Hypothalamus (tissue), 51 donors: ENCODE measurements at places on chromosomes 5 and 9.
A peak's percentile ranks its signal among the peaks of the same experiment; 100 is the strongest.

GRCh38 chr5:15689836-15690235 lies 189.9 kb downstream of the FBXL7 start:
- DNase-seq, result no peak

DNA sequence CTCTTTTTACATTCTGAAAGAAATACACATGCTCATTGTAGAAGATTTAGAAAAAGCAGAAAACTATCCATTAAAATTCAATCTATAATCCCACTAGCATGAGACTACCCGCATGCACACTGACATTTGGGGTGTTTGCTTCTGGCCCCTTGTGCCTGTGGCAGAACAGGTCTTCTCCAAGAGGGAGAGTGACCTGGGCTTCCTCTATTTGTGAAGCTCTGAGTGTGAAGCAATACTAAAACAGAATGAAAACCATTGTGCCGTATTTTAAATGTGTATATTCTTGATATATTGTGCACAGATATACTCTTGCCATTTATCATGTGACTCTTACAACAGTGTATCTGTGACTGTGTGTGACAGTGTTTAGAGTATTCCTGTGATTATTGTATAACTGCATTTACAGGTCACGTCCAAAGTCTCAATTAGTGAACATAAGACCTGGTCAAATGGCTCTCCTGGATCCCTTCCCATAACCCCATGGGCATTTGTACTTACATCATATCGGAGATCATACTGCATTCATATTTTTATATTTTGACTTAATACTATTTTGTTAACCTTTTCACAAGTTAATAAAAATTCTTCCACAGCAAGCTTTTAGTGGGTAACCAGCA lies 14.7 kb upstream of the CPEB4 start:
- no peak for DNase-seq

- no peak for DNase-seq
These were observed 8.2 kb downstream of the NDUFA8 start for GRCh38 chr9:122151267-122151828.

DNA sequence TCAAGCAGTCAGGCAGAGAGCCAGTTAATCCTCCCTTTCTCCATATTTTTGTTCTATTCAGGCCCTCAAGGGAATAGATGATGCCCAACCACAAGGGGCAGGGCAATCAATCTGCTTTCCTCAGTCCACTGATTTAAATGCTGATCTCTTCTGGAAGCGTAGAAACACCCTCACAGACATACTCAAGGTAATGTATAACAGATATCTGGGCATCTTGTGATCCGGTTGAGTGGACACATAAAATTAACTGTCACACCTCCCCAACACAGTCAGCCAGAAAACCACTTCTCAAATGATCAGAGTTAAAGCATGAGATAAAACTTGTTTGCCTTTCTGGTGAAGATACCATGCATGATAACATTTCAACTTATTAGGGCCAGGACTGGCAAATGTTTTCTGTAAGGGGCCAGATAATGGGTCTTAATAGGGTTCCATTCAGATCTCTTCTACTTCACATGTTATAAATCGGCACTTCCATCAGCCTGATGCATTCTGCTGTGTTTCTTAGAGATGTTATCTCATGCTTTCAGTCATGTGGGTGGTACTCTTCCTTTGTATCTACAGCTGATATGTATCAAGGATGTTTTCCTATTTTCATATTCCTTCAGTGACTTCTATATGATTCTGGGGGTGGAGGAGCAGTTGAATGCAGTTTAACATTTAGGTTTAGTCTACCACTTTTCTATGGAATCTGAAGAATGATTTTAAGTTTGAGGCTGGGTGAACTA lies 58.9 kb upstream of the CNTLN start:
- no peak for DNase-seq

GRCh38 chr5:125835293-125836172 lies 587.7 kb upstream of the GRAMD2B start:
- peak; percentile 37 for DNase-seq

GRCh38 chr5:141715346-141715905 lies 33.4 kb upstream of the ARAP3 start:
- no peak for DNase-seq

DNA sequence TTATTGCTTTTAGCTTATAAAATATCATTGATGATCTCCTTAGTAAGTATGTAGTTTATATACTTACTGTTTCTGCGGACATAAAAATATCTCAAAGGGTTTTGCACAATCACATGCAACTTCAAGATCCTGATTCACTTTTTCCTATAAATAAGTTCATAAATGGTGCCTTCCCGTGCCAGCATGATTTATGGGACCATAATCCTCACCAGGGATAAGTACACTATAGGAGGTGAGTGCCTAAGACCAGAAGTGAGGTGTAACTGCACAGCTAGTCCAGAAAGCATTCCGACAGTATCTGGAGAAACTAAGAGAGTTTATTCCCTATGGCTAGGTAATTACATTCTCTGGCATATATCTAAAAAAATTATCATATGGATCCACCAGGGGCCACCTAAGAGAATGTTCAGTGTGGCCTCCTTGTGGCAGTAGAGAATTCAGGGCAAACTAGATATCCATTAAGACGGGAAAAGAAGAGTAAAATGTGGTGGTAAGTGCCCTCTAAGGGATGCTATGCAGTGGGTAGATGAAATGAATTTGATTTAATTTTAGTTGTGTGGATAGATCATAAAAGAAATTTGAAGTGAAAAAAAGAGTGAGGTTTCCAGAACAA lies 402.5 kb upstream of the SLC24A2 start:
- no peak for DNase-seq

DNA sequence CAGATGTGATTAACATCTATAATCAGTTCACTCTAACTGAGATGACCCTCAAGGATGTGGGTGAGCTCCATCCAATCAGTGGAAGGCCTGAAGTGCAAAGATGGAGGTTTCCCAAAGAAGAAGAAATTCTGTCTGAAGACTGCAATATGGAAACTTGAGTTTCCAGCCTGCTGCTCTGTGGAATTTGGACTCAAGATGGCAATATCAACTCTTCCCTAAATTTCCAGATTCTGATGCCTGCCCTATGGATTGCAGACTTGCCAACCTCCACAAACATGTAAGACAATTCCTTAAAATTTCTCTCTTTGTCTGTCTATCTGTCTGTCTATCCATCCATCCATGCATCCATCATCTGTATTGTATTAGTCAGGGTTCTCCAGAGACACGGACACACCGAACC lies 85.9 kb downstream of the ICE1 start:
- no peak for DNase-seq

DNA sequence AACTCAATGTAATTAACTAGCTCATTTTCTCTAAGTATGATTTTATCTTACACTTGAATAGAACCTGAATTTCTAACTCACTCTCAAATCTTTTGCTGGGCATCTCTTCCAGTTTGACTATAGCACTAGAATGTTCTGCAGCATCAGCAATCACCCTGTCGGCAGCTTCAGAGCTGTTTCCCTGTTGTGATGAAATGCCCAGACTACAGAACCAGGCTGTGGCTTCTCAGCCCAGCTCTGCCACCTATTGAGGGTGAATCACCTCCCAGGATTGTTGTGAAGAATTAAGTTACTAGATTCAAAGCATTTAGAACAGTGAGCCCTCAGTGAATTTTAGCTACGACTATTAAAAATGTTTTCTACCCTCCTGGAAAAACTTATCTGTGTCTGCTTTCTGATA lies 90.4 kb upstream of the ANKRD55 start:
- no peak for DNase-seq

DNA sequence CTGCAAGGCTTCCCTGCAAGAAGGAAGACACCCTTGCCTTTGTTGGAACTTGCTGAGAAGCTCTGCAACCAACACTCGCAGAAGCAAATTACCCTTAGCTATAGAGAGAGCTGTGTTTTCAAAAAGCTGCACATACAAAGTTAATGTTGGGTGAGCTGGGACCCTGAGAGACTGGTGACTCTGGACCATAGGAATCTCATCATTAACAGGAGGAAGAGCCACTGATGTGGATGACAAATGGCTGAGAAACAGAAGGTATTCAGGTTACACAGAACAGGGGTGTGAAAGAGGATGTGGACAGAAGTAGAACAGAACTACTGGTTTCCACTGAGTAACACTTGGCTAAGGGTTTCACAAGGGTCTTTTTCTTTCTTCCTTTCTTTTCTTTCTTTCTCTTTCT lies 493.5 kb downstream of the IRX1 start:
- no peak for DNase-seq

DNA sequence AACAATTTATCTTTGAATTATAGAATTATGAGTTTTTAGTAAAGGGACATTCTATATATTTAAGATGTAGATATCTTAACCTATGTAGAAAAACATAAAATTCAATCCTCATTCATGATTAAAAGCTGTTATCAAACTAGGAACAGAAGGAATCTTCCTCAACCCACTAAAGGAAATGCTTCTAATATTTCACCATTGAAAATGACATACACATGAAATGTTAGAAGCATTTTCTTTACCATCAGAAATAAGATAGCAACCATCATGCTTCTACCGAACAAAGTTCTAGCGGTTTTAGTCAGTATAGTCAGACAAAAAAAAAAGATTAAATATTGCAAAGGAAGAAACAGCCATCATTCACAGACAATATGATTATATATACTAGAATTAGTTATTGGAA lies 32.2 kb downstream of the SHOC1 start:
- no peak for DNase-seq

DNA sequence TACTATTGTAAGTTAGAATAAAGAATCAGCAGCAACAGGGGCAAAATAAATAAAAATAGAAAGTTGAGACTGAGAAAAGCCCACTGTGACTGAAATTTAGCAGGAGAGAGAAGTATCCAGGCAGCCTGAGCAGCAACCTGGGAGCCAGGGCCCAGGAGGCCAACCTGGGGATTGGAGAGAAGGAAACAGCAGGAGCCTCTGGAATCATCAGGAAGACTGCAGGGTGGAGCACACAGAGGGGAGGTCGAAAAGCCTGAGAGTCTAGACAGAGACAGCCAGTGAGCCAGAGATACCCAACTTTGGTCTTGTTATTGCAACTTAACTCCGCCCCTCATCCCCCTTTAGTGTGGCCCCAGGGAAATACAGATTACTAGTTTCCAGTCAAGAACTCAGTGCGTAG lies 98.6 kb downstream of the SLC1A3 start:
- DNase-seq, result no peak

- no peak for DNase-seq
These were observed 169.1 kb downstream of the YTHDC2 start for GRCh38 chr5:113682497-113683136.

GRCh38 chr5:169913479-169913878 lies 66.8 kb downstream of the INSYN2B start:
- no peak for DNase-seq

GRCh38 chr5:120792477-120792876 lies 328.4 kb downstream of the PRR16 start:
- DNase-seq, result no peak

GRCh38 chr5:149521739-149522685 lies 29.2 kb downstream of the CSNK1A1 start:
- no peak for DNase-seq

DNA sequence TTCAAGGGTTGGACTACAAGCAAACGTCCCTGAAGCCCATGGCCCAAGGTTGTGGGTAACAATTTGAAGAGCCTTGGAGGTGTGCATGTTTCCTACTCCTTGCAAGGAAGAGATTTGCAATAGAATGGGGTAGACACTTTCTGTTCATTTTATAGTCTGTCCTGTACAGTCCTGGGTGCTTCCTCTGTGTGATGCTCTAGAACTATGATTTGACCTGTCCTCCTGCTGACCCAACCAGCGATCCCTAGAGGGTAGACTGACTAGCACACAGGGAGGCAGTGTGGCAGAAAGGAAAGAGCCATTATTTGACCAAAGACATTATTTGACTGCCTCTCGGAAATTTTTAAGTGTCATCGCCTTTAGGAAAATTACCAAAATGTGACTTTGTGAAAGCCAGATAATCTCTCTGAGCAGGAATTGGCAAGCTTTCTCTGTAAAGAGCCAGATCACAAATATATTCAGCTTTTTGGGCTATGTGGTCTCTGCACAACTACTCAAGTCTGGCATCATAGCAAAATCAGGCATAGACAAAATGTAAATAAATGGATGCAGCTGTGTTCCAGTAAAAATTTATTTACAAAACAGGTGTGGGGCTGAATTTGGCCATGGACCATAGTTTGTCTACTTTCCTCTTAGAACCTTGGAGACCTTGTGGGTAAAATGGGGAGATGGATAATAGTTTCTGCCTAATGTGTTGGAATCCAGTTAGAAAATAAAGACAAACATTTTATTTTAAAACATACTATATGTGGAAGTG lies 106.8 kb downstream of the DMRT2 start:
- DNase-seq, result no peak

DNA sequence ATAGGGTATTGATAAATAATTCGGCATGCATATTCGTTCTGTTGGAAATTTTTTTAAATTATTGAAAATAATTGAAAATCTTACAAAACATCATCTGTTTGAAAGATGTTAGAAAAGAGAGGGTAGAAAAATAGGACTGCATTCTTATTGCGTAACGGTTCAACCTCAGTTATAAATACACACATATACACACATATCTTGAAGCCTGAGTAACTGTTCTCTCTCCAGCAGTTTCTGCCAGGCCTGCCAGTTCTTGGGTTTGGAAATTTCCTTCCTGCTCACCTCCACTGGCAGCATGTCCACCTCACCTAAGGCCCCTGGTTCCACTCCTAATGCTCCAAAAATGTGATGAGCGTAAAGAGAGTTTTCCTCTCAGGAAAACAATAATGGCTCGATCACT lies 9.1 kb downstream of the SPATA31E1 start:
- DNase-seq, result no peak

DNA sequence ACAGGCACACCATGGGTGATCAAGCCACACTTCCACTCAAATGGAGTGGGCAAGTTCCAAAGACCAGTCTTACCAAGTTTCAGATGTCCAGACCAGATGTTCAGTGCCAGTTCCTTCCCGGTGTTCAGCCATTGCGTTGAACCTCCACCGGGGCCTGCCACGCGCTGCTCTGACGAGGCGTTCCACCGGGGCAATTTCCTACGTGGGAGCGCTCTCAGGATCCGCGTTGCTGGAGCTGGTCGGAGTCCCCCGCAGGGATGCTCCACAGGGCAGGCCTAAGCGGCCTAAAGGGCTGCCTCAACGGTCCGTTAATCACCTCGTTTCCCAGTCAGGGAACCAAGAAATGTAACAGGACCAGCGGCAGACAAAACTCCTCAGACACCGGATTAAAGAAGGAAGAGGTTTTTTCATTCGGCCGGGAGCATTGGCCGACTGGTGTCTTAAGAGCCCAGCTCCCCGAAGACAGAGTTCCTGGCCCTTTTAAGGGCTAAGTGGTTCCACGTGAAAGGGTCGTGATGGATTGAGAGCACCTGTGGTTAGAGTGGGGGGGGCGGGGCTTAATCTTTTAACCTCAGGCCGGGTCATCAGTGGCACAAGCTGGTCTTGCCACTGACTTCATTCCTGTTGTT lies 35.7 kb upstream of the PPP1R26 start:
- DNase-seq, result no peak
